Upper lobe of right lung (tissue), 1 donor: ENCODE measurements at places on chromosomes 12 and 14. TPM values are rescaled to one million over a fixed set of nuclear protein-coding genes. Genes with fewer than 3 reads are reported as not detected.
A peak's percentile ranks its signal among the peaks of the same experiment; 100 is the strongest.

The CCDC198 gene
- not detected for total RNA-seq

The CPNE8 gene
- 32.1 TPM for total RNA-seq

GRCh38 chr12:108856428-108857157, 790 bp downstream of the SSH1 start:
- peak; percentile 88 for DNase-seq

DNA sequence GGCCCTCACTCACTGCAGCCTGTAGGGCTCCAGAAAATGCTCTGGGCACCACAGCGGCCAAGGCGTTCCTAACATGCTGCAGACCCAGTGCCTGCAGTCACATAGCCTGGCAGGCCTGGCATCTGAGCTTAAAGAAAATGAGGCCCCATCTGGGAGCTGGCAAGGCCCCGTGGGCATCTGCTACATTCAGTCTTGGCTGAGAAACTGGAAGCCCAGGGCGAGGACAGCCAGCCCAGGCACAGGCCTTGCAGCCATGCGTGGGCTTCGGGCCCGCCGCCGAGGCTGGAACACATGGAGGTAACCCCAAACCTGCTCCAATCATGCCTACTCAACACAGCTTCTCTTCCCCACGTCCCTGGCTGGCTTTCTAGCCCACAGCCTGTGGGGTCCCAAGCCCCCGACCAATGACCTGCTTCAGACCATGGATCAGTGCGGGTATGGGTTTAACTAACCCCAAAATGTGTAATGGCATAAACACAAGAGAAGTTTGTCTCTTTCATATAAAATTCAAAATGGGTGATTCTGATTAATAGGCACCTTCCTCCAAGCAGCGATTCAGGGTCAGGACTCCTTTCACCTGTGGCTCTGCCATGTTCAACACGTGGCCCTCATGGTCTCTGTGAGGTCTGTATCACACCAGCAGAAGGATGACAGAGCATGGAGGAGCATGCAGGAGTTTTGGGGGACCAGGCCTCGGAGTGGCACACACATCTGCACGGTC, 6.4 kb downstream of the NGB start:
- DNase-seq, result no peak

- DNase-seq, result peak; percentile 49
Measured at GRCh38 chr12:49873361-49873934, 30.3 kb downstream of the FAIM2 start.

- no peak for DNase-seq
Measured at GRCh38 chr14:81263777-81264410, 43.1 kb upstream of the GTF2A1 start.
